ENCODE measurements at places on chromosomes 2 and 18. TPM values are rescaled to one million over a fixed set of nuclear protein-coding genes. Genes with fewer than 3 reads are reported as not detected.

DNA sequence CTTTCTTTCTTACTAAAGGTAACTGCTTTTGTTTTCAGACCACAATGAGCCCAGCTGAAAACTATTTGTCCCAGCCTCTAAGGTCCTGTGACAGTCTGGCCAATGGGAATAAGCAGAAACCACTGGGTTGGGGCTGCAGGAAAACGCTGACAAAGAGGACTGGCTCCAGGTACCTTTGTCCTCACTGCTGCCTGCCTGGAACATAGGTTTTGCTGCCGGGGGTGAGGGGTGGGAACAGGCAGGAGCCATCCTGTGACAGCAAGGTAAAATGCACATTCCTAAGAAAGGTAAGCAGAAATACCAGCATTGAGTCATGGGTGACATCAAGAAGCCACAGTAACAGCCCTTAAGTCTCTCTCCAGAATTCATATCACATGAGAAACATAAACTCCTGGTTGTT lies 21.6 kb downstream of the PTPN2 start:
- H3K4me3 ChIP-seq, result no peak overlapping the region
- DNase-seq, result no peak
- H3K27me3 ChIP-seq, result no peaks in the 10 kb centered on the region
- peaks cover 46% of the 10 kb centered on the region for H3K4me1 ChIP-seq

DNA sequence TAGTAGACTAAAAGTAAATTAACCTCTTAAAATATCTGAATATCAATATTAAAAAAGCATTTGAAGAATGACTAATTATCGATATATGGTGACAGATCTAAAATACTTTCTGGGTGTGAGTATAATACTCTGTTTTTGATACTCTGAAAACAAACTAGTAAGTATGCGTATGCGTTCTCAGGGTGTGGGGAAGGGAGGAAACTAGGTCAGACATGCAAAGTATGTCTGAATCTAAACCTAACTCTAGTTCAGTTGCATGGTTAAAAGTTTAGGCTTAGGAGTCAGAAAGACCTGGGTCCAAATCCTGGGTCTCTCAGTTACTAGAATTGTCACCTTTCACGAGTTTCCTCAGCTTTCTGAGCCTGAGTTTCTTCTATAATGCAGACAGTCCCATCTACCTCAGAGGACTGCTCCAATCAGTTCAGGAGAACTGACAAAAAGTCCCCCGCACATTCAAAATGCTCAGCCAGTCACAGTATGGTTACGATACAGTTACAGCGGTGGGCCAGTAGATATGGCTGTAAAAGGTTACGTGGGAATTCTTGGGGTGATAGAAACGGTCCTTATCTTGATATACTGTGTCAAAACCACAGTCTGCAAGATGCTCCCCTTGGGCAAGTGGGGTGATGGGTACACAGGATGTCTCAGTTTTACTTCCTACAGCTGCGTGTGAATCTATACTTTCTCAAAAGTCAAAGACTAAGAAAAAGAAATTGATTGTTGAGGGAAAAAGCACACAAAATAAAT lies 29.2 kb downstream of the UNC50 start:
- no peaks in the 10 kb centered on the region for H3K27me3 ChIP-seq
- peak; percentile 27 for DNase-seq
- H3K36me3 ChIP-seq, result peaks cover 23% of the 10 kb centered on the region
- peak overlapping the region; percentile 24 for H3K4me3 ChIP-seq

DNA sequence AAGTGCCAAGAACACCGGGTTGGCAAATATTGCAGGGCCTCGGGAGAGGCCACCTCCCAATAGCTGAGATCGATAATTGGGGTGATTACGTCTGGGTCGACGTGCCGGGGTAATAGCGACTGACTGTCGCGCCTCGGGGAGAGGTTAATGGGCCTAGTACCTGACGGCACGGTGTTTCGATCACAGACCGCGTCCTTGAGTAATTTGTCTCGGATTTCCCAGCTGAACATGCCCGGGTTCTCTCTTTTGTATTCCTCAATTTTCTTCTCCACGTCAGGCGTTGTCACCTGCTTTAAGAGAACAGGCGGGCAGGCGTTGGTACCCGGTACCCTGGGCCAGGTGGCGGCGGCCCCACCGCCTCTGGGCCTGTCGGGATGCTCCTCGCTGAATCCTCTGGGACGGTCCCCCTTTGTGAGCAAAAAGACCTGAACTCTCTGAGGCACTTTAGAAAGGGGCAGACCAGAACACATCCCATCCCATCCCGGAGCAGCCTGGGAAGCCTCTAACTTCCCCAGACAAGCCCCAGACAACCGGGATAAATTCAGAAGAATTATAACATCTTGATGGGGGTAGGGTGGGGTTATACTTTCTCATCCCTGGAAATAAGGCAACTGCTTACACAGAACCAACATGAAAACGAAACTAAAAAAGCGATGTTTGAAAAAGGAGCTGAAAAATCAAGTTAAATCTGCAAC lies 3.3 kb downstream of the PAX3 start:
- peaks cover 100% of the 10 kb centered on the region for H3K27me3 ChIP-seq
- H3K4me3 ChIP-seq, result peak overlapping the region; percentile 42
- H3K27ac ChIP-seq, result no peak overlapping the region

DNA sequence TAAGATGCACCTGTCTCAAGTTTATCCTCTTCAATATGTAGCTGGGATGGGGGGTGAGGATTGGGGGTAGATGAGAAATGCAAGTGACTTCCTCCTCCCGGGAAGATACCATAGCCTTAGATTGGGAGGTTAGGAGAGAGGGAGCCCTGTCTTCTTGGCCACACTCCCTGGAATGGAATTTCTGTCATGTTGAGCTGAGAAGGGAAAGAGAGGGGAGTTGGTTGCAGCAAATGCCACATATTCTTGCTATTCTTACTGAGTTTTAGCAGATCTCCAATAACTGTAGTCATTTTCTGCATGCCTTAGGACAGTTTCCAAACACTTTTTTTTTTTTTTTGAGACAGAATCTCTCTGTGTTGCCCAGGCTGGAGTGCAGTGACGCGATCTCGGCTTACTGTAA lies 35.9 kb downstream of the TAF4B start:
- no peak for DNase-seq

DNA sequence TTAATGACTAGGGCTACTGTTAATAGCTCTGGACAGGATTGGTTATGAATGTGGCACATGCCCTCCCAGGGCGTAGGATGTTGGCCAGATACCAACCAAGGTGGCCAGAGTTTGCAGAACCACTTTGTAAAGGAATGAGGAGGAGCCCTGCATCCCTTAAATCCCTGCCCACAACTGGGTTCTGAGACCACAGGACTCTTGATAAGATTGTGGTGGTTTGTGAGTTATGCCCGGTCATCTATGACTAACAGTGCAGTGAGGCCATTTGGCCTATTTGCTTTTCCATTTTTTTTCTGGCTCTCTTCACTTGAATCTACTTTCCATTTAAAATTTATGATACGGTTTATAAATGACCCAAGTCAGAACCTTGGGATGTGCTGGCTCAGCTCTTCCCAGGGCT lies 294.5 kb downstream of the PRKCE start:
- DNase-seq, result no peak
- no peak overlapping the region for H3K27ac ChIP-seq
- H3K4me1 ChIP-seq, result no peaks in the 10 kb centered on the region
- H3K36me3 ChIP-seq, result no peaks in the 10 kb centered on the region
- no peaks in the 10 kb centered on the region for H3K27me3 ChIP-seq

- no peaks in the 10 kb centered on the region for H3K36me3 ChIP-seq
- H3K4me1 ChIP-seq, result peaks cover 3% of the 10 kb centered on the region
- DNase-seq, result no peak
- H3K4me3 ChIP-seq, result no peak overlapping the region
- H3K27ac ChIP-seq, result no peak overlapping the region
- peaks cover 4% of the 10 kb centered on the region for H3K27me3 ChIP-seq
Observed at GRCh38 chr2:68420254-68420910, 46.7 kb downstream of the FBXO48 start.

- no peak overlapping the region for H3K4me3 ChIP-seq
- no peak for DNase-seq
- no peaks in the 10 kb centered on the region for H3K36me3 ChIP-seq
- no peaks in the 10 kb centered on the region for H3K4me1 ChIP-seq
- H3K27ac ChIP-seq, result no peak overlapping the region
- no peaks in the 10 kb centered on the region for H3K27me3 ChIP-seq
Observed at GRCh38 chr18:76055578-76055977, 439.5 kb downstream of the ZNF516 start.

DNA sequence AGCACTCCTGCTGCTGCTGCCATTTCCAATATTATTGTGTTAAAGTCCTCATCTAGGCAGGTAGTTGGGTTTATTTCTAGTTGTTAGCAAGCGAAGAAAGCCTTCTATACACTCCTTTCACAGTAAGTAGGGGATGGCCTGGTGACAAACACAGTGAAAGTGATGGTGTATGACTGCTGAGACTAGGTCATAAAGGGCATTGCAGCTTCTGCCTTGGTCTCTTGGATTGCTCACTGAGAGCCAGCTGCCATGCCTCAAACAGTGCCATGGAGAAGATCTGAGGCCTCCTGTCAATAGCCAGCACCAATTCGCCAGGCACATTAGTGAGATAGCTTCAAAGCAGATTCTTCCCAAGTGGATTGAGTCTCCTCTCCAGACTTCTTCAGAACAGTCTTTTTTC lies 27.6 kb upstream of the MSTN start:
- no peaks in the 10 kb centered on the region for H3K27me3 ChIP-seq
- no peak overlapping the region for H3K27ac ChIP-seq
- no peak for DNase-seq
- H3K4me1 ChIP-seq, result peaks cover 2% of the 10 kb centered on the region

GRCh38 chr18:50350699-50351098 lies 24.1 kb upstream of the SKA1 start:
- no peak overlapping the region for H3K4me3 ChIP-seq
- H3K4me1 ChIP-seq, result no peaks in the 10 kb centered on the region
- DNase-seq, result no peak
- peaks cover 30% of the 10 kb centered on the region for H3K27me3 ChIP-seq
- no peaks in the 10 kb centered on the region for H3K36me3 ChIP-seq

- no peak overlapping the region for H3K4me3 ChIP-seq
- no peak overlapping the region for H3K27ac ChIP-seq
- no peak for DNase-seq
- peaks cover 21% of the 10 kb centered on the region for H3K4me1 ChIP-seq
Observed at GRCh38 chr2:190311893-190312634, 7.6 kb downstream of the HIBCH start.

DNA sequence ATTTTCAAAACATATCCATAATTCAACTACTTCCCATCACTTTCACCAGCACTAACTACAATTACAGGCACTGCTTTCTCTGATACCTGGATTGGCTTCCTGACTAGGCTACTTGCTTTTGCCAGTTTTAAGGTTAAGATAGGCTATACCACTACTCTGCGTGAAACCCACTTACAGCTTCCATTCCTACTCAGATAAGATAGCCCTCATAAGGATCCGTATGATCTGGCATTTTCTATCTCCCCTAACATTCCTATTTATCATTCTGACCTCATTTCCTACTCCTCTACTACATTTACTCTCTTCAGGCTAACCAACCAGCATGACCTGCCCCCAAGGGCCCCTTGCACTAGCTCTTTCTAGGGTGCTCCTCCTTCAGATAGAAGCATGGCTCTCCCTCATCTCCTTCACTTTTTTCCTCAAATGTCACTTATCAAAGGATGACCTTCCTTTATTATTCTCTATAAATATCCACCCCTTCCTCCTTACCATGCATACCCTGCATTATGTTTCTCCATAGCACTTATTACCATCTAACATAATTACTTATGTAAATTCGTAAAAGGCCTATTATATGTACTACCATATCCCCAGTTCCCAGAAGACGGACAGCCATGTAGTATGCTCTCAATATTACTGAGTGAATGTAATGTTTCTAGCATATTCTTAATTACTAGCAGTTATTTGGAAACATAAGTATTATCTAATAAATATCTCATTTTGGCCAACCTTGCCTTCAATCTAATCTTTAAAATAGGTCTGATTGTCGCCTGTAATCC lies 4.4 kb downstream of the TIA1 start:
- peak overlapping the region; percentile 20 for H3K4me3 ChIP-seq
- no peak overlapping the region for H3K27ac ChIP-seq
- H3K4me1 ChIP-seq, result peaks cover 51% of the 10 kb centered on the region

- no peak for DNase-seq
- no peak overlapping the region for H3K27ac ChIP-seq
- no peak overlapping the region for H3K4me3 ChIP-seq
- H3K27me3 ChIP-seq, result no peaks in the 10 kb centered on the region
- peaks cover 17% of the 10 kb centered on the region for H3K4me1 ChIP-seq
Observed at GRCh38 chr2:44102790-44103562, 65.7 kb upstream of the PPM1B start.

- no peaks in the 10 kb centered on the region for H3K36me3 ChIP-seq
- H3K4me1 ChIP-seq, result peaks cover 2% of the 10 kb centered on the region
- no peak overlapping the region for H3K27ac ChIP-seq
Observed at GRCh38 chr2:70797506-70797905, 7.1 kb upstream of the FIGLA start.

DNA sequence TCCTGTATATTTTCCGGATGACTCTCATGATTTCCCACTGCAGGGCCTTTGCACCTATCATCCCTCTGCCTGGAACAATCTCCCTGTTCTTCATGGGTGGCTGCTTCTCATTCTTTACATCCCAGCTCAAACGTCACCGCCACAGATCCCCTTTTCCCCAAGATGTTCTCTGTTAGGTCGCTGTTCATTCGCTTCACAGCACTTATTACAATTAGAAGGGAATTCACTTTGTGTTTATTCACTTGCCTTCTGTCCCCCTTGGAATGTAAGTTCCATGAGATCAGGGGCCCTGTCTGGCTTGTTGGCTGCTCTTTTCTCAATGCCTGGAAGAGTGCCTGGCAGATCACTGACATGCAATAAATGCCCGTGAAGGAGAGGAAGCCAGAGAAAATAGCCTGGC lies 106.7 kb downstream of the FOXI3 start:
- no peaks in the 10 kb centered on the region for H3K36me3 ChIP-seq
- H3K4me1 ChIP-seq, result peaks cover 7% of the 10 kb centered on the region
- no peak overlapping the region for H3K4me3 ChIP-seq
- DNase-seq, result no peak

DNA sequence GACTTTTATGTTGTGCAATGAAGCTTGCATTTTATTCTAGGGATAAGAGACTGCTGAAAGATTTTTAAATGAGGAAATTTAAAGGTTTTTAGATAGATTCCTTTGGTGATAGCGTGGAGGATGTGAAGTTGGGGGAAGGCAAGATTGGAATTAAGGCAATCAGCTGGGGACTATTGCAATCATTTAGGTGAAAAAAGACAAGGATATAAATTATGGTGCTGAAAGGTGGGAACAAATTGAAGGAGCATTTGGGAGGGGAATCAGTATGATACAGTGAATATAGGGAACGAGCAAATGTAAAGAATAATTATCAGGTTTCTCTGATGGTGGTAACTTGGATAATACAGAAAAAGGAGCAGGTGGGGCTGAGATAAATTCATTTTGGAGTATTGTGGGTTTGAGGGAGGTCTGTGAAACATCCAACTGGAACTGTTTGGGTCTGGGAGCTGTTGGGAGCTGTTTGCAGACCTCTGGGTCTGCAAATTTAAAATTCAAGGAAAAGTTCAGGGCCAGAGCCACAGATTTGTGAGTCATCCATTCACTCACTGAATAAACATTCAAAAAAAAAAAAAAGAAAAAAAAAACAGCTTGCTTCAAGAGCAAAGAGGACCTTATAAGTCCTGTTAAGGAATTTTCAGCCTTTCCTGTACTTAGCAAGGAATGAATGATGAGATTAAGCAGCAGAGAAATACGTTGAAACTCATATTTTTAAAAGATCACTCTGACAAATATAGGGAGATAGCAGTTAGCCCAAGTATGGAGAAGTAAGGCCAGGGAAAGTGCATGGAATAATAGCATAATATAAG lies 257.5 kb upstream of the FN1 start:
- H3K36me3 ChIP-seq, result no peaks in the 10 kb centered on the region
- H3K27ac ChIP-seq, result no peak overlapping the region
- H3K4me1 ChIP-seq, result no peaks in the 10 kb centered on the region
- H3K27me3 ChIP-seq, result no peaks in the 10 kb centered on the region

Gene CYRIA
- 0.14 TPM for total RNA-seq

Gene STARD6
- total RNA-seq, result not detected

Gene NTSR2
- total RNA-seq, result not detected

Gene ADAM23
- total RNA-seq, result 0.10 TPM

Gene CFC1
- total RNA-seq, result not detected

Gene SERPINB5
- not detected for total RNA-seq

Gene RAX
- not detected for total RNA-seq

Gene CGREF1
- total RNA-seq, result 8.8 TPM

All from activated naive CD8-positive, alpha-beta T cell treated with anti-CD3 and anti-CD28 coated beads for 36 hours (primary cell).